ENCODE measurements at places on chromosomes 6 and 20.

GRCh38 chr6:112311950-112312547 is 35.1 kb upstream of the RFPL4B start:
- no peak for DNase-seq

DNA sequence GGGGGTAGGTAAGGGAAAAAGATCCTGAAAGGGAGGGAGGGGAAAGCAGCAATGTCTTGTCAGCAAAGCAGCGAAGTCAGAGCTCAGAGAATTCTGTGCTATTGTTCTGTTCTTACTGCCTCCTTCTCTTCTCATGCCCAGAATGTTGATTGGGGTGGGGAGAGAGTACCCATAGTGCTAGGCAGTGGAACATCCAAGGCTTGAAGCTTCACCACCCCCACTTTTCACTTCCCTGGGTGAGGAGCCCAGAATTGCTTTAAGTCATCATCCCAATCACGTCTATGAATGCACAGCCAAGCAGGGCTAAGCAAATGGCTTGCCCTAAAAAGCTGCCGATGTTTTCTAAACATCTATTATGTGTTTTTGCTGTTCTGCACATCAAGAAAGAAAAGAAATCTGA is 16.5 kb downstream of the REPS1 start:
- no peak for DNase-seq

GRCh38 chr6:133623065-133623464 is 265.8 kb upstream of the TCF21 start:
- DNase-seq, result peak; percentile 32

- DNase-seq, result no peak
Observed at GRCh38 chr6:101445527-101445926, 52.0 kb downstream of the GRIK2 start.

- DNase-seq, result no peak
Observed at GRCh38 chr6:2658788-2659187, 91.9 kb downstream of the MYLK4 start.

DNA sequence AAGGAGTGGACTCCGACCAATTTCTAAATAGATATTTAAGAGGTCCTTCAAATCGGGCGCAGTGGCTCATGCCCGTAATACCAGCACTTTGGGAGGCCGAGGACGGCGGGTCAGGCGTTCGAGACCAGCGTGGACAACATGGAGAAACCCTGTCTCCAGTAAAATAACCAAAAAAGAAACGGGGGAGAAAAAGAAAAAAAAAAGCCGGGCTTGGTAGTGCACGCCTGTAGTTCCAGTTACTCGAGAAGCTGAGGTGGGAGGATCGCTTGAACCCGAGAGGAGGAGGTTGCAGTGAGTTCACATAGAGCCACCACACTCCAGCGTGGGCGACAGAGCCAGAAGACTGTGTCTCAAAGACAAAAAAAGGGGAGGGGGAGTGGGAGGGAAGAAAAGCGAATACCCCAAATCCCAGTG is 53.3 kb upstream of the HFE start:
- DNase-seq, result peak; percentile 49

DNA sequence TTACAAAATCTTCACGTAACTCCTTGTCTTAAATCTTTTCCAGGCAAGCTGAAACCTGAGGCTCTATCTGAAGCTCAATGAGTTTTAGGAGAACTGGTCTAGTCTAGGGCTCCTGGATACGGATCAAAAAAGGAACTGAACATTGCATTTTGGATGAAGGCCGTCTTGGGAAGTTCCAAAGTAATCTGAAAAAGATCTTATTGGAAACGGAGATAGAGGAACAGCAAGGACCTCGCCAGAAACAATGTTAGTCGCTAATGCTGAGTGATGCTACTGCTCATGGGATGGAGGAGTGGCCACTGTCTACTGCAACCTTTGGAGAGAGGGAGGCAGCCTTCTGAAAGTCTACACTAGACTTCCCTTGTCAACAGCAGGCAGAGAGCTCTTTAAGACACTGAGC is 91.4 kb upstream of the ATXN1 start:
- no peak for DNase-seq

DNA sequence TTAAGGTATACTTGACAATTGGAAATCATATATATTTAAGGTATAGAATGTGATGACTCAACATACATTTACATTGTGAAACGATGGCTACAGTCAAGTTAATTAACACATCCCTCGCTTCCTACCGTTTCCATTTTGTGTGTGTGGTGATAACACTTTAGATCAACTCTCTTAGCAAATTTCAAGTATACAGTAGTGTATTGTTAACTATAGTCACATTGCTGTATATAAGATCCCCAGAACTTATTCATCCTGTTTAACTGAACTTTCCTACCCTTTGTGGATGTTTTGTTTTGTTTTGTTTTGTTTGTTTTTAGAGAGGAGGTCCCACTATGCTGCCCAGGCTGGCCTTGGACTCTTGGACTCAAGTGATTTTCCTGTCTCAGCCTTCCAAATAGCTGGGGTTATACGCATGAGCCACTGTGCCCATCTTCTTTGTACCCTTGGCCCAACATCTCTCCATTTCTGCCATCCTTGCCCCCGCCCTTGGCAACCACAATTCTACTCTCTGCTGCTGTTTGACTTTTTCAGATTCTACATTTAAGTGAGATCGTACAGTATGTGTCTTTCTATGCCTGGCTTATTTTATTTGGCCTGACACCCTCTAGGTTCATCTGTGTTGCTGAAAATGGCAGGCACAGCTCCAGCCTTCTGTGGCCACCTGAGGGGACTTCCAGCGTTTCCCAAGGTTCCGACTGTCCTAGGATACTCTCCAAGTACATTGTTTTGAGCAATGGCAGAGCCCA is 90.5 kb upstream of the SNX9 start:
- DNase-seq, result no peak

GRCh38 chr20:25750765-25751696 is 54.4 kb upstream of the ZNF337 start:
- peak; percentile 70 for DNase-seq

DNA sequence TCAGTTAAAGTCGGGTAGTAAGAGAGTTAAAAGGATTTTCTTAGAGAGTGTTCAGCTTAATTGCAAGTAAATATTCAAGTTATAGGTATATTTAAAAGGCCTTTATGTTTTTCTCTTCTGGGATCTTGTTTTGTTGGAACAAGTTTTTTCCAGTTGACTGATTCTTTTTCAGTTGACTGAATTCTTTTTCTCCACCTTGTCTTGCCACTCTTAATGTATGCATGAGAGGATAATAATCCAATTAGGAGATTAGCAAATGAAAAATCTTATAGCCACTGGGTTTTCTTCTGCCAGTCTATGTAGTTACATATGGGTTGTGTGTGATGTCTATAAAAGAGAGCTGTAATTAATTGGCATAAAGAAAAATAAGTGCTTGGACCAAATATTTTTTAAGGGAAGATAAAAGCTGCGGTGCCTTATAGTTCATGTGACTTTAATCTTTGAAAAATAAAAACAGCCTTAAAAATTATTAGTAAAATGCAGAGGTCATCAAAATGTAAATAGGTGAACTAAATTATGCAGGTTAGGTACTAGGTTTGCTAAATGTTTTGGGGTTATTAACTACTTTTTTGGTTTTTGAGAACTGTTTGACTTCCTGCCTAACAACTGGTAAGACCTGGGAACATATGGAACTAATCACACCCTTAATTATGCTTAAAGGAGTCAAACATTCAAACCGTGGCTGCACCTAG is 367.2 kb downstream of the HTR1B start:
- no peak for DNase-seq

DNA sequence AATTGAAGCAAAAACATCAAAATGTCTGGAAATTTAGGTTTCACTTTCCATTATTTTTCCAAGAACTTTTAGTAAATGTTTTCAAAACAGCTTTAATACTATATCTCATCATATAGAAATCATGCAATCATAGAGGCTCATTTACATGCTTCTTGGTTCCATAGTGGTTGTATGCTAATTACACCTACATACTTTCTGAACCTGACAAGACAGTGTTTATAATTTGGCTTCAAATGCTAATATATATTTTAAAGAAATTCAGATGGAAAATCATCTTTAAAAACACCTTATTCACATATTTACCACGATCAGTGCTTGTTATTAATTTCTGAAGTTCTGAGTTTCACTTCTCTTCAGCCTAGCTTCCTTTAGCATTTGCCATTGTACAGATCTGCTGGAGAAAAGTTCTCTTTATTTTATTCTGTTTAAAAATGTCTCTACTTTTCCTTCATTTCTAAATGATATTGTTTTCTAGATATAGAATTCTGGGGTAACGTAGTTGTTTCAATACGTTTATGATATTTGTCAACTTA is 89.9 kb downstream of the PLCB1 start:
- no peak for DNase-seq

- no peak for DNase-seq
Observed at GRCh38 chr20:49969946-49970345, 12.8 kb upstream of the SNAI1 start.

GRCh38 chr20:39433466-39433865 is 471.3 kb downstream of the DHX35 start:
- no peak for DNase-seq

DNA sequence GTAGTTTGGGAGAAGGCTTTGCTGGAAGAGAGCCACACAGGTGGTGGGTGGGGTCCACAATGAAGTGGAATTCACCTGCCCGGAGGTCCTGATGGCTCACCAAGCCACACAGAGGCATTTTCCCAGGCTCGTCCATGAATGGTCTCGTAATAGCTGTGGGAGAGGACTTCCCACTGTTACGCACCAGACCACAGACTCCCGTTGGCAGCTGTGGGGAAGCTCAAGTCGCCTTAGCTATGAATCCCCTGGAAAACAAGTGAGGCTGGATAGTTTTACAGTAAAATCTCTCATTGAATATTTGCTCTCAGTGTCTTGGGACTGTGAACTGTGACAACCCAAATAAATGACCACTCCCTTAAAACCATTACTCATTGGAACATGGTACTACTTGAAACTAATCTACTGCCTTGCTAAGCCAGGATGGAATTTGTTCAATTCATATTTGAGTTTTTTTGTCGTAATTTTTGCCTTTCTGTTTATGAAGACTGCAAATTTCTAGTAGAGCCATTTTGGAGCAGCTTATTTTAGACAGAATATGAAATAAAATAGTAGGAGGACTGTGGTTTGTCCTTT is 79.4 kb downstream of the JAG1 start:
- DNase-seq, result no peak

DNA sequence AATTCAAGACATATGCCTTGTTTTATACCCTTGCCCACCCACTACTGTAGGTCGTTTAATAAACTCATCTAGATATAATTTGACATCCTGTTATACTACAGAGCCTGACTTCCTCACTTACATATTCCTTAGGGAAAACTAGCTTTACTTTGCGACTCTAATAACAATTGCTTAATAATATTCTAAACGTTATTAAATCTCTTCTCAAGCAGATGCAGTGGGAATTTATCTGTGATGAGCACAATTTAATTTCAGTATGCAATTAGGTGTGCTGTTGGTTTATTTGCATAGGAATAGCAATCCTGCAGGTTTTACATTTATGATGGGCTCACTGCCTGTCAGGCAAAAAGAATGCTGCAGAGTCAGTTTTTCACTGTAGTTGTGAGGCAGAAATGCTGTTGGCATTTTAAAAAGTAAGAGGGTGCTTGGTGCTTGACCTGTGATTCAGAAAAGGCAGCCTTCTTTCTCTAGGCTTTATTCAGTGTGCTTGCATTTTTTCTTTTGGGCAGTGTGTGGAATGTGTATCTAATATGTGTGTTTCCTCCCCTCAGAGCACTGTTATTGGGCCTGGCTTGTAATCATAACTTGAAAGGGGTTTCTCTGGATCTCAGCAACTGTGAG is 152.3 kb upstream of the SCGN start:
- no peak for DNase-seq

- no peak for DNase-seq
Observed at GRCh38 chr6:11814106-11814505, 35.5 kb upstream of the ADTRP start.

DNA sequence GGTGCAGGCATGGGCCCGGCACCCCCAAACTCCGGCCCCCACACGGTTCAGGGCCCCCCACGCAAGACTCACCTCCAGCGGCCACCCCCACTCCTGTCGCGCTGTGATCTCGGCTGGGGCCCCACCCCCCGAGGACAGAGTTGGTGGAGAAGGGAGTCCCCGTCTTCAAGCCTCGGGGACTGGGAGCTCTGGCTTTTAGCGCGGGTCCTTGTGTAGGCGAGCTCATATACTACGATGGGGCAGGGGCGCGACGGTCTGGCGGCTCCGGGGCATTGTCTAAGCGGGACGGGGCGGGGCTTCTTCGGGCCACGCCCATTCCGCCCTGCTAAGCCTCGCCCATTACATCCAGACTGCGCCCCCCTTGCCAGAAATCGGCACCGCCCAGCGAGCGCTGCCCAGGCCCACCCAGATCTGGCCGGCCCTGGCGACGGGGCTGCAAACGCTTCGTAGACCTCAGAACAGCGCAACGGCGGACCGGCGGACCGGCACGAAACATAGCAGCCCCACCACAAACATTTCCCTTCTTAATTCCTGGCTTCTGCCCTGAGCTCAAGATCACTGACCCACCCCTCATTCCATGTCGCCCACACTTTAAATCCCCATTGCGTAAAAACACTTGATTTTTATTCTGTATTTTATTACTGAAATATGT is 1.0 kb upstream of the DDAH2 start:
- peak; percentile 97 for DNase-seq

GRCh38 chr6:28274888-28275287 is 6.5 kb upstream of the PGBD1 start:
- no peak for DNase-seq

DNA sequence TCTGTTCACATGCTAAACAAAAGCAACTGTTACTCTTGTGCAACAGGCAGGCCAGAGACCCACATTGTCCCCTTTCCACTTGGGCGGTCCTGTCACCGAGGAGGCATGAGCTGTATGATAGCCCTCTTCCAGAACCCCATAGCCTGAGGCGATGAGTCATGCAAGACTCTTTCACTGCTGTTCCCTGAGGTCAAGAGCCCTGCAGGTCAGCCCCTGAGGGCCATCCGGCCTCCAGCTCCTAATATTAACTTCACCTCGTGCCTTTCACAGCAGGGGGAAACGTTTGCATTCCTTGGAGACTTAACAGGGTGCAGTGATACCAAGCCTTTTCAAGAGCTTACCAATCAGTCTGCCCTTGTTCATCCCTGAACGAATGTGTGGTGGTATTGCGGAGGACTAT is 253.3 kb upstream of the ECI2 start:
- no peak for DNase-seq

- no peak for DNase-seq
Observed at GRCh38 chr20:33814238-33814712, 3.1 kb downstream of the CHMP4B start.

DNA sequence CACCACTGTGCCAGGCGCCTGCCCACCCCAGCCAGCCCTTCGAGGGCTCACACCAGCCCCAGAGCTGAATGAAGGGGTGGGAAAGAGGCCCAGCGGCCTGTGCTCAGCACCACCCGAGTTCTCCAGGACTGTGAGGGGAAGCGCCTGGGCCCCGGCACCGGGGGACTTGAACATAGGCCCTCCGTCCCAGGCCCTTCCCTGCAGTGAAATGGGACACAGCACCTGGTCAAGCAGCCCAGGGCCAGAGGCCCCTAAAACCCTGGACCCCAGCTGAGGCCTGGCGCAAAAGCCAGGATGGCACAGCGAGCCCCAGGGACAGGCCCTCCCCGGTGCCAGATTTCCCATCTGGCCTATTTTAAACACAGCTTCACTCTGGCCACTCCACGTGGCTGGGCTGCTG is 4.0 kb downstream of the KCNQ2 start:
- DNase-seq, result no peak
